WTC11 (cell line): ENCODE measurements at places on chromosomes 7 and 10. TPM values are rescaled to one million over a fixed set of nuclear protein-coding genes. Genes with fewer than 3 reads are reported as not detected.

Gene IFIT5
- total RNA-seq, result 1.7 to 2.0 TPM (median 1.8 TPM) in 3 replicates

GRCh38 chr7:114409750-114410149 is 4.9 kb upstream of the FOXP2 start:
- no peak for DNase-seq
- no peak overlapping the region for H3K27ac ChIP-seq
- H3K27me3 ChIP-seq, result no peaks in the 10 kb centered on the region

Gene PDCD4
- 27.0 to 32.9 TPM (median 32.7 TPM) in 3 replicates for total RNA-seq

DNA sequence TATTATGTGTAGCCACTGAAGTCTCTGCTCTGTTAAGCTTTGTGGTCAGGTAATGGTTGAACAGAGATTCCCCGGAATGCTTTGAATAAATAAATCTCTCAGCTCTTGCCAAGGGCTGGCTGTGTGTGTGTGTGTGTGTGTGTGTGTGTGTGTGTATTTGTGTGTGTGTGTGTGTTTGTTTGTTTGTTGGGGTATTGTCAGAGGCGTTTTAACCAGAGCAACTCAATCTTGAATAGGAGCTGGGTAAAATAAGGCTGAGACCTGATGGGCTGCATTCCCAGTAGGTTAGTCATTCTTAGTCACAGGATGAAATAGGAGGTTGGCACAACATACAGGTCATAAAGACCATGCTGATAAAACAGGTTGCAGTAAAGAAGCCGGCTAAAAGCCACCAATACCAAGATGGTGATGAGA is 256.2 kb upstream of the CACNA2D1 start:
- peaks cover 28% of the 10 kb centered on the region for H3K4me1 ChIP-seq
- H3K4me3 ChIP-seq, result no peak overlapping the region

Gene FGFR2
- 88.6 to 95.0 TPM (median 90.4 TPM) in 3 replicates for total RNA-seq

- H3K36me3 ChIP-seq, result no peaks in the 10 kb centered on the region
- no peak overlapping the region for H3K27ac ChIP-seq
- no peak for DNase-seq
- H3K4me1 ChIP-seq, result peaks cover 6% of the 10 kb centered on the region; the same call in 1 of the 2 replicates
- H3K27me3 ChIP-seq, result no peaks in the 10 kb centered on the region
These were observed 84.5 kb upstream of the DYNC1I1 start for GRCh38 chr7:95687759-95688343.

GRCh38 chr7:4824120-4824775 is 37.6 kb downstream of the PAPOLB start:
- no peak for DNase-seq
- no peaks in the 10 kb centered on the region for H3K4me1 ChIP-seq
- no peaks in the 10 kb centered on the region for H3K36me3 ChIP-seq
- H3K27me3 ChIP-seq, result no peaks in the 10 kb centered on the region
- H3K27ac ChIP-seq, result no peak overlapping the region

Gene PFKFB3
- 30.6 to 42.5 TPM (median 40.7 TPM) in 3 replicates for total RNA-seq

GRCh38 chr10:12241810-12242529 is 46.0 kb downstream of the CDC123 start:
- H3K4me3 ChIP-seq, result no peak overlapping the region
- no peaks in the 10 kb centered on the region for H3K27me3 ChIP-seq

Gene ITIH5
- total RNA-seq, result 3.1 to 3.8 TPM (median 3.6 TPM) in 3 replicates
